ENCODE measurements at places on chromosomes 11 and 22.
A peak's percentile ranks its signal among the peaks of the same experiment; 100 is the strongest.

DNA sequence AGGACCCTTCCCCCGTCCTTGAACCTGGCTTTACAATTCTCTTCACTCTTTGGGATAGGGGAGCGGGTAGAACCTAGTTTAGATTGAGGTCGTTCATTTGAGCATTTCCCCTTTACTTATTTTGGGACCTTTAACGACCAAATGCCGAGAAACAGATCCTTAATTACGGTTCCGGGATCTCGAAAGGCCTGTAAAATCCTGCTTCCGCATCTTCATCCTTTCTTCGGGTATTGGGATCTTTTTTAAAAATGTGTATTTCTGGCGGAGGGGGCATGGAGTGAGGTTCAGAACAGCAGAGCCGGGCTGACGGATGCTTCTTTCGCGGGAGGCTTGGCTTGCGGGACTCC, 395 bp upstream of the HIPK3 start:
- DNase-seq, result no peak

GRCh38 chr11:64419818-64420485, 61.0 kb downstream of the RPS6KA4 start:
- no peak for DNase-seq

GRCh38 chr11:117610901-117611300, 186.1 kb downstream of the DSCAML1 start:
- DNase-seq, result no peak

GRCh38 chr11:115736146-115736545, 231.9 kb upstream of the CADM1 start:
- DNase-seq, result no peak

DNA sequence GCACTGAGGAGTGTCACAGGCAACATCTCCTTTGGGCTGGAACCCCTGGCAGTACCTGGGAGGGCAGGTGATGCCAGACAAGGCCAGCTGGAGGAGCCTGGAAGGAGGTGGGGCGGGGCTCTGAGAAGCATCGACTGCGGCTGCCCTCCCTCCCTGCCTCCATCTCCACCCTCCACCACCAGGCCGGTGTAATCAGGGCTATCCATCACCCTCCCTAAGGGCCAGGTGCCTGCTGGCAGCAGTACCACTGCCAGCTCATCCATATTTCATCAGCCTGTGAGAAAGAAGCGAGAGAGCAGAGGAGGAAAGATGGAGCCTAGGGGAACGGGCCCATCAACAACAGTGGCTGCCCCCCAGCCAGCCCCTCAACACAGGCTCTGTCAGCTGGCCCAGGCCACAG, 51.4 kb upstream of the RASD2 start:
- no peak for DNase-seq

- DNase-seq, result no peak
Measured at GRCh38 chr11:17275400-17276235, 921 bp upstream of the NUCB2 start.

- peak; percentile 57 for DNase-seq
Measured at GRCh38 chr11:10076458-10077141, 217.4 kb downstream of the SBF2 start.

DNA sequence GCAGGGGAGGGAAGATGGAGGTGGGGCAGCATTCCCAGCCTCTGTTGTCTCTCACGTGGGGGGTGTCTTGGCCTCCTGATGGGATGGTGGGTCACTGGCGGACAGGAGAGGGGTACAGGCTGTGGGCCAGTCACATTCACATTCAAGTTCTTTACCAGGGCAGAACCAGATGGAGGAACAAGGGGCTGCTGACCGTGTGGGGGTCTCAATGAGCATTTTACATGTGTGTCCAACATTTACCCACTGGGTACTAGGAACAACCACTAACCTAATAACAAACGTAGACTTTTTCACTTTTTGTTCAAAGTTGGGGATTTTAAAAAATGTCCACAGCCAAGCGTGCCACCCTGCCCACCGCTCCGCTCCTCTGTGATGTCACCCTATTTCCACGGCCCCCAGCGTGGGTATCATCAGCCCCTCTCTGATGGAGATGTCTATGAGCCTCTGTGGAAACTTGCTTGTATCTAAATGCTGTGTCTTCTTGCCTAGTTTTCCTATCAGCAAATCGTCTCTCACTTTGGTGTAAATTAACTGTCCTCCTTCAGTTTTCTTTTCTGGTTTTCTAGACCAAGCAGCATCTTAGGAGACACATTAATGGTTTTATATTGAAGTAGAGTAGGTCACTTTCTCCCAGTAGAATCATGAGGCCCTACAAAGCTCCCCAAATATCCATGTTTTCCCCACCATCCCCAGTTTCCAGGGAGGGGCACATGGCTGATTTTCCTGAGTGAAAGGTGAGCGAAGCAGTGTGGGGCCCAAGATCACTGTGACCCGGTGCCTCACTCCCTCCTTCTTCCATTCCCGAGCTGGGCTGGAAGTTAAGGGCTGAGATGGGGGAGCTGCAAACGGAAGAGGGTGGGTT, 936.7 kb downstream of the BRD1 start:
- DNase-seq, result peak; percentile 43

GRCh38 chr11:119727523-119728151, 1.4 kb downstream of the NECTIN1 start:
- peak; percentile 69 for DNase-seq

DNA sequence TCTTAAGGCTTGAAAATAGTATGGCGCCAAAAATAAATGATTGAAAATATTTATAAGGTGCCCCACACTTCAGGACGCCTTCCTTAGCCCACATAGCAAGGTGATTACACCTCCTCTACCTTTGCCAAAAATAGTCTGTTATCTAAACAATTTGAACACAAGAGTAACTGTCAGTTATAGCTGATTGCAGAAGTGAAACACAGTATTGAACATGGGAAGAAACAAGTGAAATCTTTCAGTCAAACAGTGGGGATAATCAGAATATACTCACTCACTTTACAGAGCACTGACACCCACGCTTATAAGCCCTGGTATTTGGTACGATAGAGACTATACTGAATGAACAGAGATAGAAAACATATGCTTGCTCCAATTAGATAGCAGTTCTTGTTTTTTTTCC, 203.1 kb downstream of the RAB38 start:
- DNase-seq, result no peak

GRCh38 chr11:34037016-34037415, 14.5 kb upstream of the CAPRIN1 start:
- no peak for DNase-seq

GRCh38 chr22:50314081-50314454, 6.6 kb upstream of the PLXNB2 start:
- no peak for DNase-seq

GRCh38 chr11:34214961-34215805, 109.8 kb downstream of the NAT10 start:
- peak; percentile 75 for DNase-seq

GRCh38 chr11:125489166-125489565, 6.9 kb downstream of the FEZ1 start:
- no peak for DNase-seq

DNA sequence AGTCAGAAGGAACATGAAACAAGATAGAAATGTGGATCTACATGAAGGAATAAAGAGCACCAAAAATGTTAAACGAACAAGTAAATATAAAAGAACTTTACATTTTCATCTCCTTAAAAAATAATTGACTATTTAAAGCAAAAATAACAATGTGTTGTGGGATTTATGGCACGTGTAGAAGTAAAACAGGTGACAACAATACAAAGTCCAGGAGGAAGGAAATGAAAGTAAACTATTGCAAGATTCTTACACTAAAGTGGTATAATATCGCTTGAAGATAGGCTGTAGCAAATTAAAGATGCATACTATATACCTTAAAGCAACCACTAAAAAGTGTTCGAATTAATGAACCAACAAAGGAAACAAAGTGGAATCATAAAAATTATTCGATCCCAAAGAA, 5.5 kb downstream of the VPS37C start:
- no peak for DNase-seq

DNA sequence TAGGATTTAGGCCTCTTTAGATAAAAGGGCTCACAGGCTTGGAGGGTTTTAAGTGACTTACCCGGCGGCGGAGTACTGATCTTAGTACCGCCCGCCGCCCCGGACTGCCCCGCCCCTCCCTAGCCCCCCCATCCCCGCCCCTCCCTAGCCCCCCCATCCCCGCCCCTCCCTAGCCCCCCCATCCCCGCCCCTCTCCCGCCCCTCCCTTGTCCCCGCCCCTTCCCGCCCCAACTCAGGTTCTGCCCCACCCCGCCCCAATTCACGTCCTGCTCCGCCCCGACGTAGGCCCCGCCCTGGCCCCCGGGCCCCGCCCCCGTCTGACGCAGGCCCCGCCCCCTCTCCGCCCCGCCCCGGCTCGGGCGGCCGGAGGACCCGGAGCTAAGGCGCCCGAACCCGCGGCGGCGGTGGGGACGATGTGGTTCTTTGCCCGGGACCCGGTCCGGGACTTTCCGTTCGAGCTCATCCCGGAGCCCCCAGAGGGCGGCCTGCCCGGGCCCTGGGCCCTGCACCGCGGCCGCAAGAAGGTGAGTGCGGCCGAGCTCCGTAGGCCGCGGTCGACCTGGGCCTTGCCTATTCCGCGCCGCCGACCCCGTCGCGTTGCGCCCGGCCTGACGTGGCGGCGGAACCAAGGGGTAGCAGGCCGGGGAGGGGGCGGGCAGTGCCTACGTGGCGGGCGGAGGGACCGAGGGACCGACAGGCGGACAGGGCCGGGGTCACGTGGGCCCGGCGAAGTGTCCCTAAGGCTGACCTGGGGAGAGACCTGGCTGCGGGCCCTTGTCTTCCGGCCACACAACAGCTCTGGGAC, at the start of gene SCYL1:
Gene SCYL1 (plus strand): TSS at position 343 of the 805 bp plus-strand sequence. CDS start 71 bp downstream, at position 414.
- peak; percentile 91 for DNase-seq

DNA sequence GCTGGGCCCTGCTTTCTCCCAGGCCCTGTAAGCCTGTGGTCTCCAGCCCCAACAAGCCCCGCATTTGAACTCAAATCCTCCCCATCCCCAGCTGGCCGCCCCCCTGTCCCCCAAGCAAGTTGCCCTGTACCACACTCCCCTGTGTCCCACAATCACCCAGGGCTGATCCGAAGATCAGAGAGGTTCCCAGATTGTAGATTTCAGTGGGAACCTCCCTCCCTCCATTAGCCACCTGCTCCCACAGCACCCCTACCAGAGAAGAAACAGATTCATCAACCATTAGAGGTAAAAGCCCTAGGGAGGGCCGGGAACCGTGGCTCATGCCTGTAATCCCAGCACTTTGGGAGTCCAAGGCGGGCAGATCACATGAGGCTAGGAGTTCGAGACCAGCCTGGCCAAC, 107.5 kb downstream of the FEZ1 start:
- DNase-seq, result no peak

GRCh38 chr11:89667001-89667400, 43.1 kb upstream of the TRIM77 start:
- DNase-seq, result no peak

- DNase-seq, result no peak
Measured at GRCh38 chr11:126892756-126893155, 107.8 kb downstream of the KIRREL3 start.

DNA sequence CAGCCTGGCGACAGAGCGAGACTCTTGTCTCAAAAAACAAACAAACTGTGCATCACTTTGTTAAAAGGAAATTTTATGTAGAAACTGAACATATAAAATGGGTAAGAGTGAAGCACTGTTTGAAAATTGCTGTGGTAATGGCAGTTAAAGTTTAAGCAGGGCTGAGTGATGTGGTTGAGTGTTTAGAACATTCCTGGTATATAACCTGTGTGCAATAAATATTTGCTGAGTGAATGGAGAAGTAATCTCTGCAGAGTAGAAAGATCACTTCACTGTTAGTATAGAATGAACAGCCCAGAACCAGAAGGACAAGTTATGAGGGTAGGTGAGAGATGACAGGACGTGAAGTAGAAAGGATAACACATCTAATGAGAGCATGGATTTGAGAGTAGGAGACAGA, 27.3 kb downstream of the CECR2 start:
- no peak for DNase-seq

GRCh38 chr11:61358566-61358965, 3.1 kb downstream of the CYB561A3 start:
- DNase-seq, result no peak

DNA sequence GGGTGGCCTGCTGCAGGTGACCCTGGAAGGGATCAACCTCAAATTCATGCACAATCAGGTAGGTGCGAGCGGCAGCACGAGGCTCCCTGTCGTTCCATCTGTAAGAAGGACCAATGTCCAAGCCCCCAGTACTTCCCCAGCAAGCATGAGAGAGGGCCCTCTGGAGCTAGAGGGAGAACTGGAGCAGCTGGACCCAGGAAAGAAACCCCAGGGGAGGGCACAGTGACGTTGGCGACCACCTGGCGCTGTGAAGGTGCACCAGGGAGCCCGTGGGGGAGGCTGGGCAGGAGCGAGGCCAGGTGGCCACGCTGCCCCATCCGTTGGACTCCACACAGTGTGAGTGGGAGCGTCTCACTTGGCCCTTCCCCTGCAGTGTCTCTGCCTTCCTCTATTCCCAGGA, 28.0 kb downstream of the MYBPC3 start:
- DNase-seq, result no peak

- peak; percentile 90 for DNase-seq
Measured at GRCh38 chr11:14358729-14359439, at the start of gene RRAS2. Gene RRAS2, minus strand, starts transcription at chr11:14359183. Its CDS starts 313 bp downstream, at chr11:14358870.

- DNase-seq, result no peak
Measured at GRCh38 chr11:2096919-2097301, 42.3 kb downstream of the IGF2 start.

GRCh38 chr11:112321501-112322172, 61.0 kb upstream of the PLET1 start:
- no peak for DNase-seq

DNA sequence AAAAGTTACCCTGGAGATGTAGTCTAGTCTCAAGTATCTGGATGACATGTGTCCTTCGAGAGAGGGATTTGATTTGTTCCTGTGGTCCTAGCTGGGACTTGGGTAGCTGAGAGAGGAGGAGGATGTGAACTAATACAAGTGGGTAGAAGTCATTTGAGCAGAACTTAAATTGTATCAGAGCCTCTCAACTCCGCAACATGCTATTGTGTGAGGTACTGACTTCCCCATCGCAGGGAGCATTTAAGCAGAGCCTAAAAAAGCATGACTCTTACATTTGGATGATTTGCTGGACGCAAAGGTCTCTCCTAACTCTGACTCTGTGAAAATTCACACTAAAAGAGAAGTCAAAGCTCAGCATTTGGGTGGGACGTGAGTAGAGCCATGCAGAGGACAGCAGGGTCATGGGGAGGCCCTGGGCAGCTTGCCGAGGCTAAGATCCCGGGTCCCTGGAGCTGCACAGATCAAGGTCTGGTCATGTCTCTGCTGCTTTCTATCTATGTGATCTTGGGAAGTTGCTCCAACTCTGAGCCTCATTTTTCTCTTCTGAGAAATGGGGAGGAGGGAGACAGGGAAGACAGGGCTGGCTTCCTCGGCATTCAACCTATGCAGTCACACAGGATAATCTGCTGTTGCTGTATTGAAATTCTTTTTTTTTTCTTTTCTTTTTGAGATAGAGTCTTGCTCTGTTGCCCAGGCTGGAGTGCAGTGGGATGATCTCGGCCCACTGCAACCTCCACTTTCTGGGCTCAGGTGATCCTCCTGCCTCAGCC, 44.9 kb downstream of the CD82 start:
- DNase-seq, result no peak

GRCh38 chr11:103585401-103585800, 451.0 kb upstream of the DDI1 start:
- DNase-seq, result no peak

- no peak for DNase-seq
Measured at GRCh38 chr22:47407461-47408025, 645.1 kb downstream of the TBC1D22A start.

- no peak for DNase-seq
Measured at GRCh38 chr11:72760539-72761405, 8.6 kb upstream of the ARAP1 start.

- DNase-seq, result peak; percentile 71
Measured at GRCh38 chr11:46278387-46279125, 1.1 kb downstream of the CREB3L1 start.

Data from activated CD8-positive, alpha-beta memory T cell treated with anti-CD3 and anti-CD28 coated beads for 24 hours (primary cell).